ENCODE measurements at places on chromosomes 3 and 15.

DNA sequence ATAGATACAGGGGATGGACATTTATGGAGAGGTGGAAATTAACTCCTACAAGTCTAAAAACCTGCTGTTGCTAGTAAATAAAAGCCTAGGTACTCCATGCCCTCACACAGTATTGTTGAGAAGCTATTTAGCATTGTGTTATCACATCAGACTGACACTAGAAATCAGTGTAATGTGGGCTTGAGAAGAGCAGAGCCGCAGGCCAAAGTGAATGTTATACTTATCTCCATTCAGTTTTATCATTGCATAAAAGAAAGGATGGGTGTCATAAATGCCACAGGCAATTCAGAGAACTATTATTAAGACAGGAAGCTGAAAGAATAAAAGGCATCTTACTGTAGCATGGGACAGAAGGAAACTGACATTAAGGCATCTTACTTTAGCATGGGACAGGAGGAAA, 13.7 kb upstream of the ISLR start:
- no peak for DNase-seq

DNA sequence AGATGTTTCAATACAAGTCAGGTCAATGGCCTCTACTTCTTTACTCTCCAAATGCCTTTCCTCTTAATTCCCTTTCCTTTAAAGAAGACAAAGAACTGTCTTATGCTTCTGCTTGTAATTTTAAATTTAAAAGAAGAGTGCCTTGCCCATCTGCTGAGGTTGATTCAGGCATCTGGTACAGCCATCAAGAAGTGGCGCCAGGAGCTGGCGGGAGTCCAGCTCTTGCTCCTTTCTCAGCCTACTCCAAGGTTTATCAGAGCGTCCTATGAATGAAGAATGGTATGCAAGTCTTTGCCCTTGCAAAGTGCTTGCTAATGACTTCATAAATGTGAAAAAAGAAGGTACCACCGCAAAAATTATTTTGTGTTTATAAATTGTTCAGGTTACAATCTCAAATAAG, 294.6 kb upstream of the TGFBR2 start:
- no peak for DNase-seq

DNA sequence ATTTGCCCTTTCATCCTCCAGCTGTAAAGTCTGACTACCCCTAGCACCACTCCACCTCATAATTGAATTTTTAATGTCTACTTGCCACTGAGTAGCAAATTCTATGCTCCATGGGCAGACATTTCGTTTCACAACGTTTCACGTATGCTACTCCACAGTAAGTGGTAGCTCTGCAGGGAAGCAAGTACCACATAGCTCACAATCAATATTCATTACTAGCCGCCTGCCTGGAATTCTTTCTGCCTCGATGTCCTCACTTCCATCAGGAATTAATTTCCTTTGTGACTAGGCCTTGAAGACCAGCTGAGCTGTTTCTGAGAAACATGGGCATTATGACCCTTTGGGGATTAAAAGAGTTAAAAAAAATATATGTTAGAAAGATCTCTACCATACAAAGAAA, 15.3 kb downstream of the NPTN start:
- DNase-seq: no peak

DNA sequence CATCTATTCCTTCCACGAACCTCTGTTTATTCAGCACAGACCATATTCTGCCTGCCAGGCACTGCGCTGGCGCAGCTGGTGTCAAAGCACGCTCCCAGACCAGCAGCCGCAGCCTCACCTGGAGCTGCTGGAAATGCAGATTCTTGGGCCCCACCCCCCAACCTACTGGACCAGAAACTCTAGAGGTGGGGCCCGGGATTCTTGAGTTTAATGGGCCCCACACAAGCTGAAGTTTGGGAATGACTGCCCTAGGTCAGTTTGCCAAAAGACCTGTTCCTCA, 7.0 kb downstream of the CHST13 start:
- DNase-seq: no peak

GRCh38 chr3:123310186-123310585, 108.4 kb downstream of the SEC22A start:
- DNase-seq: no peak

- DNase-seq: no peak
Observed at GRCh38 chr15:98395974-98396610, 252.2 kb upstream of the IGF1R start.

DNA sequence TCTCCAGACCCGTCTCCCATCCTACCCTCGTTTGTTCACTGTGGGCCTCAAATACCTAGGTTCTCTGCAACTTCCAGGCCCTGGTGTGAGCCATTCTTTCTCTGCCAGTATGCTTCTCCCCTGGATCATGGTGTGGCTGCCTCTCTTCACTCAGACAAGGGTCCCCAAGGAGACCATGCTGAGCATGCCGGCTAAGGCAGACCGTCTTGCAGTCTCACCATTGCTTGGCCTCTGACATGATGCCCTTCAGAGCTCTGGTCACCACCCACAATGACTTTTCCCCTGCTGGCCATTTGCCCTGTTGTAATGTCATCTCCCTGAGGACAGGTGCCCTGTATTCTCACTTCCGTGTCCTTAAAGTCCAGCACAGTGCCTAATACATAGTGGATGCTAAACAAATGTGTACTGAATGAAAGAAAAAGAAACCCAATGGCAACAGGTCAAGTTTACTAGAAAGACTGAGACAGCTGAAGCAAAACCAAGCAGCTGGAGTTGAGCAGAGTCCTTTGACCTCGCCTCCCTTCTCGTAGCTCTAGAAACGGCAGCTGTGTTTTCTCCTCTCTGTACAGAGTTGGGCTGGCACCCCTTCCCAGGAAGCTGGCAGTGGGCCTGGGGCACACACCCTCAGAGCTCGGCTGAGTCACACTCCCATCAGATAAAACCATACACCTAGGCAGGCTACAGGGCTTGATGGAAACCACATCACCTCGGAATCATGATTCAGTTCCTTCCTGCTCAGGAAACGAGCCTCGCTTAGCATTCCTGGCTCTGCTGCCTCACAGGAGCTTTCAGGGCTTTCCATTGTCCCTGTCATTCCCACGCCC, 8.6 kb downstream of the TLR9 start:
- peak; percentile 77 for DNase-seq

- DNase-seq: peak; percentile 84
Observed at GRCh38 chr3:66494959-66495667, 5.7 kb downstream of the LRIG1 start.

DNA sequence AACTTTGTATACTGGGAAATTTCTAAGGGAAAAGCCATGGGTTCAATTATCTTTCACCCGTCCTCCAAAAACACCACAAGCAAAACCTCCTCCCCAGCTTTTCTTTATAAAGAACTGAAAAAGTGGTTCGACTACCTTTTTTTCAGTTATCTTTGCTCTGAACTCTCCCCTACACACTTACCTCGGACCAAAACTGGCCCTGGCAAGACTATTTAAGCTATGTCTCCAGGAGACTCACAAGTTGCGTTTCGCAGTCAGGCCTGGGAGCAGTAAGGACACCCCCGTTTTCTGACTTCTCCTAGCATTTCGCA, 645 bp downstream of the COPS2 start:
- no peak for DNase-seq

DNA sequence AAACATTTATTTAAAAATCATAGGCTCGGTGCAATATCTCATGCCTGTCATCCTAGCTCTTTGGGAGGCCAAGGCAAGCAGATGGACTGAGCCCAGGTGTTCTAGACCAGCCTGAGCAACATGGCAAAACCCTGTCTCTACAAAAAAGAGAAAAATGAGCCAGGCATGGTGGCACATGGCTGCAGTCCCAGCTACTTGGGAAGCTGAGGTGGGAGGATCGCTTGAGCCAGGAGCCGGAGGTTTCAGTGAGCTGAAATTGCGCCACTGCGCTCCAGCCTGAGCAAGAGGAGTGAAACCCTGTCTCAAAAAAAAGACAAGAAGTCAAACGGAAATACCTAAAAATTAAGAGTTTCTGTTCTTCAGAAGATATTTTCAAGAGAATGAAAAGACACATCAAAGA, 122.3 kb downstream of the RSL24D1 start:
- DNase-seq: no peak

DNA sequence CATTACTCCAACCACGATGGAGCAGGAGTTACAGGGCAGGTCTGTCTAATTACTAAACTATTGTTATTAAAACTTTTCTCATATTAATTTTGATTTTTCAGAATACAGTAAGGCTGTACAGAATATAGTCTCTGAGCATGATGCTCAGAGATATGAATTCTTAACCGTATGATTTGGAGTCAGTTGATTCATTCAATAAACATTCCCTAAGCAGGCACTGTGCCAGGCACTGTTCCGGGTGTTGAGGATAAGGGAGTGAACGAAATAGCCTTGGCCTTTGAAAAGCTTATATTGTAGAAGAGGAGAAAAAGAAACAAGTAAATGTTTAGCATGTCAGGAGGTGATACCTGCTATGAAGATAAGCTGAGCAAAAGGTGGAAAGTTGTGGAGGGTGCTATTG, 187.3 kb downstream of the KCNAB1 start:
- DNase-seq: peak; percentile 84

GRCh38 chr3:23159929-23160328, 43.2 kb upstream of the UBE2E2 start:
- peak; percentile 89 for DNase-seq

DNA sequence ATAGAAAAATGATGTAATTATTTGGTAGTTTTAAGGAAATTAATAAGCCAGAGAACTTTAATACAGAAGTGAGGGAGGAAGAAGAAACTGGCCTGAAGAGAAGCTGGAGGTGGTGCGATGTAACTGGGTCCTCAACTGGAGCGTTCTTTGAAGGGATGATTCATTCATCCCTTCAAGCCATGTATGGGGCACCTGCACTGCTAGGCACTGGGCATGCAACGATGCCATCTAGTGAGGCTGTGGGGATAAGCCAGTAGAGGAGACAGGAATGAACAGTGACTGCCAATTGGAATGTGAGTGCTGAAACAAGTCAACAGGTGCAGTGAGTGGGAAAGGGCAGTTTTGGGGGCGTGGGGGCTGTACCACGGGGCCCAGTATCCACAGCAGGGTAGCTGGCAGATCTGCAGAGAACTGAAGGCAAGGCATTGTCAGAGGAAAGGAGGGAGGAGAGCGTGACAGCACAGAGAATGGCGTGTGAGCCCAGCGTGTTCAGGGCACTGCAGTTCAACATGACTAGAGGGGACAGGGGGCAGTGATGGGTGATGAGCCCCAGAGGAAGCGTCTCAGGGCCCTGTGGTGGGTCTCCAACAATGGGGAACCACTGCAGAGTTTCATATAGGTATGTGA, 3.8 kb upstream of the KIF23 start:
- DNase-seq: no peak

DNA sequence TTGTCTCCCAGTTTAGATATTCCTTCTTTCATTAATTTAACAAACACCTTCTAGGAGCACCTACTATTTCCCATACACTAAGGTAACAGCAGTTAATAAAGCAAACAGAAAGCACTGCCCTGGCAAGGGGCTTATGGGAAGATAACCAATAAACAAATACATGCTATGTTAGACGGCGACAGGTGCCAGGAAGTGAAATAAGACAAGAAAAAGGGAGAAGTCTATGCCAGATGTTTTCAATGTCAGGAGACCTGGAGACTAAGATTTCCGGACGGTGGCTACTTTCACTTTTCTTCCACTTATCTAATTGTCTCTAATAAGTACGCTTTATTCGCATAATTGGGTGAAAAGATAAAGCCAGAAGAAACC, 32.5 kb upstream of the ZNF445 start:
- DNase-seq: peak; percentile 17

- peak; percentile 66 for DNase-seq
Observed at GRCh38 chr3:195847055-195847950, 35.6 kb upstream of the MUC4 start.

DNA sequence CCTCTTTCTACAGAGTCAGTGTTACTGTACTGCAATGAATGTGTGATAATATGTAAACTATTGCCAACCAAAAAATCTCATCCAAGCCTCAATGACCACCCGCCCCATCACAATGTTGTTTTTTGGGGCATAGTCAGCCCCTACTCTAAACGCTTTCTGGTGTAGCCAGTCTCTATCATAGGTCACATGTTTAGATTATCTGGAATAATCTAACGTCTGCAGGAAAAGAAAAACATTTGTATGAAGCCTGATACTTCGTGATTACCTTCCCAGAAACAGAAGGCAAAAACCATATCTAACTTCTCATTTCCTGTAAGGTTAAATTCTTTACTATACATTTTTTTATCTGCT, 1331.8 kb upstream of the GBE1 start:
- no peak for DNase-seq

GRCh38 chr3:67920311-67920710, 265.9 kb upstream of the SUCLG2 start:
- no peak for DNase-seq

DNA sequence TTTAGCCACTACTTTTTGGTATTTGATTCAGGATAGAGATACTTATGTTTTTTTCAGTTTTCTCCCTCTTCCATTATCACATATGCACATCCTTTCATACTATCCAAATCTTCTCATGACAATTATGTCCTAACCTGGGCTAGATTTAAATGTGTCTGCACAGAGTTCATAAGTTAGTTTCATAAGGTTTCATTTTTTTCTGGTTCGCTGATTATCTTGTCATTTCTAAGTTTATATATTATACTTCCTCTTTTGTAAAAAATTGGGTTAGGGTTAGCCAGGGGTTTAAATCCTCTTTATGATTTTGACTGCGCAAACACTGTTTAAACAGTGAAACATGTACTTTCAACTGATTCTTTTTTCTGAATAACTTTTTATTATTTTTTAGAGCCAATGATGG, 148.6 kb downstream of the SST start:
- no peak for DNase-seq

DNA sequence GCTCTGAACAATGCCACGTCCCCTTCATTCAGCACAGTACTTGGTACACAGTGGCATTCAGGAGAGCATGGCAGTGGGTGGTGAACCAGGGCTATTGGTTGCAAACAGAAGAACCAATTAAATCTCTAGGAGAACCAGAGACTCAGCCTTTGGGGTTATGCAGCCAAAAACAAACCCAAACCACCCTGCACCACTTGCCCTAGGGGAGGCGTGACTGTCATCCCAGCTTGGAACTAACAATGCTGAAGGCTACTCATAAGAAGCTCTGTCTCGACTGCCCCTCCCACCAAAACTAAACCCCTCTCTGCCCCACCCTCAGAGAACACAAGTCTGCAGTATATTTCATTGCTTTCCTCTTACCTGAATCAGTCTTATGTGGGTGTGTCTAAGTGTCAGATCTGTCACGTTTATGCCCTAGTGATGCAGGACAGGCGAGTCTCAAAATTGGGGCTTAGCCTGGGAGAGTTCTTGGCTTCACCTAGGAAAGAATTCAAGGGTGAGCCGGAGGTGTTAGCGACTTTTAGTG, 15.2 kb upstream of the KLHL40 start:
- no peak for DNase-seq

GRCh38 chr15:26083896-26084295, 220.8 kb upstream of the ATP10A start:
- DNase-seq: peak; percentile 25
